ENCODE measurements at places on chromosomes 4 and X.
A peak's percentile ranks its signal among the peaks of the same experiment; 100 is the strongest.

DNA sequence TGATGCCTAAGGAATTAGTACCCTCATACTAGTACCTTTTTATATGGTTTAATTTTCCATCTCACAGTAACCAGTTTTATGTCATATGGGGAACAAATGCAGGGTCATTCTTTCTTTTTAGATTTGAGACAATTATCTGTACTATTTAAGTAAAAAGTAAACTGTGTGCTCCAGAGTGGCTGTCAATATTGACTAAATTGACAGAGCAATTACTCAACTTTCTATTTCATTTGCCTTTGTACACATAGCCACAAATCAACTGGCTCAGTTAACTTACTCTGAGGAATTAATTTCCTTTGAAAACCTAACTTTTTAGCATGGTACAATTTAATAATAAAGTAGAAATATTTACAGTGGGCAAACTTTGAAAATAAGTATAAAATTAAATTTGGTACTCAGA lies 28.5 kb upstream of the TEX13C start:
- DNase-seq = no peak

DNA sequence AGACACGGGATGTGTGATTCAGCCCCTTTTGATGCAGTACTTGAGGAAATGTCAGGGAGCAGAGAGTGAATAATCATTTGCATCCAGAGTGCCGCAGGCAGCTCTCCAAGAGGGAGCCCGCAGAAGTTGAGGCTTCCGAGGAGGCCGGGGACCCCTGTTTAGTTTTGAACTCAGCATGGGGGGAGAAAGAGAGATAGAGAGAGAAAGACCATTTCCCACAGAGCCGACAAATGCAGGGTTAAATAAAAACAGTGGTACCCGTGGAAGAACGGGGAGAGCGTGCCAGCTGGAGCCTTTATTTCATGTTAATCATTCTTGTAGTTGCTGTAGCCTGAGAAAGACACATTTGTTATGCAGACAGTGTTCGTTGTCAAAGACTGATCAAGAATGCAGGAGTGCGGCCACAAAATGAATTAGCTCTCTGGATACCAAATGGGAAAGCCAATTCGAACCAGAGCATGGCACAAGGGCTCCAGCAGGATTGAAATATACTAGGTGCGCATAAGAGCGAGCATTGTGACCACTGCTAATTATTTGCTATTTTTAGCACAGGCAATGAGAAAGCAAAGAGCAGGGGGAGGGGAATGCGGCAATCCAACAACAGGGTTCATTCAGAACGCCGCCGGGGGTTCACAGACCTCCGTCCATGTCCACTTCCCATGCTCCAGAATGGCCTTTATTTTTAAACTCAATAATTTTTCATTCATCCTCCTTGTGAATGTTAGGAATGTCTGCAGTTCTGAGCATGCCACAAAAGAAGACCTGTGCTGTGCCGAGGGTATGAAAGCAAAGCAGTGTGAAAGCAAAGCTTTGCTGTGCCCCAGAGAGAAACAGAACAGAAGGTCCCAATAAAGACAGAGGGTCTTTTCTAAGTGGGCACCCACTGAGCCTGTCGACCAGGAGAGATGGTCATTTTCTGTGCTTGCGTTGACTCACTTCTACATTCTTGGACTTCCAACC lies 243.9 kb upstream of the VCX3A start:
- no peak for DNase-seq

DNA sequence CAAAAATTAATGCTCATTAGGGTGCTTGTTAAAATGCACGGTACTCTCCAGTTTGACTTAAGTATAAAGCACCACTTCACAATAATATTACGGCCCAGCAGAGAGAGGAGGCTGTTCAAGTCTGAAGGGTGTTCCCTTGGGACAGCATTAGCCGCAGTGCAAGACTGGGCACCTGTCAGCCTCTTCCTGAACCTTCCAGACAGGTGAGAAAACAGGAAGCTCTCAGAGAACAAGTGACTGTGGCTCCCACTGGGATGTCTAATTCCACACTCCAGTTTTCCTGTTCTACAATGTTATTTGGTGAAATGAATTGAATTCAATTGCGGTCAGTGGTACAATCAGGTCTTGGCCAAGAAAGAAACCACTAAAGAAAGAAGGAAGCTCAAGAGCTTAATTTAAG lies 414.4 kb downstream of the SMARCA1 start:
- DNase-seq = no peak

GRCh38 chr4:10837151-10837550 lies 152.6 kb upstream of the CLNK start:
- no peak for DNase-seq

GRCh38 chr4:113987382-113987941 lies 8.0 kb upstream of the ARSJ start:
- DNase-seq = no peak

DNA sequence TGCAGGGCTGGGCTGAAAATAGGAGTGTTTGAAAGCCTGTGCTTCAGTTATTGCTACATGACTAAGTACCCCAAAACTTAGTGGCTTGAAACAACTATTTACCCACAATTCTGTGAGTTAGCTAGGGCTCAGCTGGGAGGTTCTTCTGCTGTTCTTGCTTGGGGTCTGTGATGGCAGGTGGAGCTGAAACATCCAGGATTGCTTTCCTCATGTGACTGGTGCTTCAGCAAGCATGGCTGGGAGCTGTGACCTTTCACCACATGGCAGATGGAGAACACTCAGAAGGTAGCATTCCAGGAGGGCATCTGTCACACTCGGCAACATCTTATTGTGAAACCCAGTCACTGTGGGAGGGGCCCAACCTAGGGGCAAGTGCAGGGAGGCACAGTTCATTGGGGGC lies 57.0 kb upstream of the TBC1D14 start:
- DNase-seq = no peak

DNA sequence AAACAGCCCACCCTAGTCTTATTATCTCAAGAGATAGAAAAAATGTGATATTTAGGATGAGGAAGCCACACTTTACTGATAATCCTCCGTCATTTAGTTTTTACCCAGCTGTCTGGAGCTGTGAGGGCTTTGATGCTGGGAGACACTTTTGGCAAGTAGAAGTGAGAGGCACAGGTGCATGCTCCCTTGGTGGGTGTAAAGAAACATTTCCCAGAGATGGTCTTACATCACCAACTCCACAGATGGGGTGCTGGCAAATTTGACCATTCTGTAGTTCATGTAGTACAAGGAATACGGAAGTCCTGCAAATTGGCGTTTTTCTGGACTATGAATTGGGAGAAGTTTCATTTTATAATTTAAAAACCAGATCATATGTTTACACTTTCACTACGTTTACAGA lies 28.5 kb downstream of the TRIM61 start:
- no peak for DNase-seq

GRCh38 chr4:33961761-33962160 lies 2282.6 kb downstream of the ARAP2 start:
- no peak for DNase-seq

GRCh38 chr4:128416921-128417320 lies 129.3 kb upstream of the PGRMC2 start:
- no peak for DNase-seq

DNA sequence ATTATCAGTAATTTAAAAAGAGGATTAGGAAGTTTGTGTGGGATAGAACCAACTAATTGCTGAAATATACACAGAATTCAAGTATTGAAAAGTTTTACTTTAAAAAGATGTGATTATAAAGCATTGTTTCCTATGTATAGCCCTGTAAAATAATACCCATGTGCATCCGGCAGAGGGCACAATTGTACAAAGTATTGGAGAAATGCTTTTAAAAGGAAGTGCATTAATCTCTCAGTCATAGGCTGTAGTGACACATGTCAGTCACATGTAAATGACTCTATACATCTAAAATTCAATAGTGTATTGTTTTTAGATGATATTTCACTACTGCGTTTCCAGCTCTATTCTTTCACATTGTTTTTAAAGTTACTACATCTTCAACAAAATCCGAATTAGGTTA lies 9.7 kb upstream of the GEMIN8 start:
- peak; percentile 78 for DNase-seq

- DNase-seq = no peak
Observed at GRCh38 chr4:169174247-169174646, 96.5 kb downstream of the SH3RF1 start.

- DNase-seq = no peak
Observed at GRCh38 chr4:116099596-116099995, 985.8 kb downstream of the TRAM1L1 start.

- DNase-seq = no peak
Observed at GRCh38 chr4:3205995-3206394, 43.0 kb upstream of the MSANTD1 start.

DNA sequence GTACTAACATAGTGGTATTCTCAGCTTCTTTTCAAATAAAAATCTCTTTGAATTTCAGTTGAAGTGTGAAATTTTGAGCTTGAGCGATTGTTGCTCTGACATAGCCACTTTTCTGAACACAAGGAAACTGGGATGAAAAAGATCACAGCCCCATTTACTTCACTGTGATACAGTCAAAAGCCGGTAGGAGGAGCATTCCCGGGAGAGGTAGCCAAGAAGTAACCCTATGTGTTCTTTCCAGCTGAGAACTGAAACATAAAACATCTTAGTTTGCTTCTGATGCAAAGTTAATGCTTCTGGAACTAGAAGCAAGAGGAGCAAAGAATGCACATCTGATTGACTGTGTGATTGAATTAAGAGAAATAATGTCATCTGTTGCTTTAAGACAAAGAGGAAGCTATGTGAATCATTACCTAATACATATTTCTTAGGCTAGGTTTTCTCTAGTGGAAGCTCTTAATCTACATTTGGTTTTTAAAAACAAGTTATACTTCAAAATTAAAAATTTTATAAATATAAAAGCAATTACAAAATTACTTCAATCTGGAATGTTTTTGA lies 88.3 kb upstream of the UNC5C start:
- no peak for DNase-seq

DNA sequence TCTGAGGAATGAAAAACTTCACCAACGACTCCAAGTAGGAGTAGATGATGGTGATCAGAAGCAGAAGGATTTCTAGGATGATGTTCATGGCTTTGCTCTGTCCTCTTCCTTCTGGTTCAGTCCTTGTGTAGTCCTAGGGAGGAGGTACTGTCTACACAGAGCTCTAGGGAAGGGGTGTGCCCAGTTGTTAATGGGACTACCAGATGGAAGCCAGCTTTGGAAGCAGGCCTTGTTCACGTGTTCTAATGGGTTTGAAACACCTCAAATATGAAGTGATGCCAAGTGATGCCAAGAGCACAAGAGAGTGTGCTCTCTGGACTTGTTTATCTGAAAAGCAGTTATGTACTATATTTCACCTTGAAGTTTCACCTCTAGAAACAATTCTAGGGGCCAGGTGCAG lies at the start of gene HSD17B13:
TSS of gene HSD17B13 (minus strand) at position 129 of the 400 bp plus-strand sequence. CDS start at position 88, 41 bp downstream.
- no peak for DNase-seq

DNA sequence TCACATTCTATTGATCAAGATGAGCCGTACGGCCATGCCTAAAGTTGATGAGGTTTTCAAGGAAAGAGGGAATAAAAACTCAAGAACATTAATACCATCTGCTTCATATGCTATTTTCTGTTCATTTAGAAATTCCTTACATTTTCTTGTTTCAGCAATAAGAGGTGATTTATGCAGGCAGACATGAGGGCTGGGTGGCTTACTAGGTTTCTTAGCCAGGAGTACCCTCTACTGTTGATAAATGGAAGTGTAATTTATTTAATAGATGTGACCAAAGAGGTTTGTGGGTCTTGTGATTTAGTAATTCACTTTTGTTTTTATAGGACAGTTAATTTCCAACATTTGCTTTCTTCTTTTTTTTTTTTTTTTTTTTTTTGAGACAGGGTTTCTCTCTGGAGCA lies 6.4 kb upstream of the SMIM9 start:
- DNase-seq = peak; percentile 41

GRCh38 chrX:153934762-153935325 lies at the start of gene NAA10:
NAA10 (minus strand) TSS chrX:153935037; CDS start chrX:153934904, 133 bp downstream.
- peak; percentile 84 for DNase-seq

- no peak for DNase-seq
Observed at GRCh38 chr4:25112366-25112994, 47.8 kb downstream of the SEPSECS start.

DNA sequence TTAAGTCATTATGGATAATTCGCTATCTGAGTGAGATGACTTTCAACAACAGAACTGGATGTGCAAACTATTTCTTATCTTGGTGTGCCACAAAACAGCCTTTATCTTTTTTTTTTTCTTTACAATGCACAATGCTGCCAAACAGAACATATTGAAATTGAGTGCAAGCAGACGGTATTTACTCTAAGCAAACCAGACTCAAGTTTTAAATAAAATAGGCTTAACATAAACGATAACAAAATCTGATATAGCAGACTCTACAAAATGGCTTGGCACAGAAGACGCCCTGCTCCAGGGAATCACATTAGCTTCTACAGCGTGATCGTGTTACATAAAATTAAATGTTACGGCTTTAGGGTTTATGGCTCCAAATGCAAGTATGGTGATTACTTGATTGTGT lies 9.6 kb upstream of the STK32B start:
- no peak for DNase-seq

DNA sequence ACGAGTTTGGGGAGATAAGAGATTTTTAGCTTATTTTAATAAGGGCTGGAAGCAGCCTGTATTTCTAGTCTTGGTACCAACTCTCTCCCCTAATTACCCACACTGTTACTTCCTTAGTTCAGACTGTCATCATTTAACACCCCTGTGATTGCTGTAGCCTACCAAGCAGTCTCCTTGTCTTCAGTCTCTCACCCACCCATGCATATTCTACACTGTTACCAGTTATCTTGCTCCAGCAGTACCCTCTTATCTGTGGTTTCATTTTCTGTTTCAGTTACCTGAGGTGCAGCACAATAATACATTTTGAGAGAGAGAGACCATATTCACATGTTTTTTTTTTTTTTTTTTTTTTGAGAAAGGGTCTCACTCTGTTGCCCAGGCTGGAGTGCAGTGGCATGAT lies 80.2 kb downstream of the DIAPH2 start:
- DNase-seq = no peak

DNA sequence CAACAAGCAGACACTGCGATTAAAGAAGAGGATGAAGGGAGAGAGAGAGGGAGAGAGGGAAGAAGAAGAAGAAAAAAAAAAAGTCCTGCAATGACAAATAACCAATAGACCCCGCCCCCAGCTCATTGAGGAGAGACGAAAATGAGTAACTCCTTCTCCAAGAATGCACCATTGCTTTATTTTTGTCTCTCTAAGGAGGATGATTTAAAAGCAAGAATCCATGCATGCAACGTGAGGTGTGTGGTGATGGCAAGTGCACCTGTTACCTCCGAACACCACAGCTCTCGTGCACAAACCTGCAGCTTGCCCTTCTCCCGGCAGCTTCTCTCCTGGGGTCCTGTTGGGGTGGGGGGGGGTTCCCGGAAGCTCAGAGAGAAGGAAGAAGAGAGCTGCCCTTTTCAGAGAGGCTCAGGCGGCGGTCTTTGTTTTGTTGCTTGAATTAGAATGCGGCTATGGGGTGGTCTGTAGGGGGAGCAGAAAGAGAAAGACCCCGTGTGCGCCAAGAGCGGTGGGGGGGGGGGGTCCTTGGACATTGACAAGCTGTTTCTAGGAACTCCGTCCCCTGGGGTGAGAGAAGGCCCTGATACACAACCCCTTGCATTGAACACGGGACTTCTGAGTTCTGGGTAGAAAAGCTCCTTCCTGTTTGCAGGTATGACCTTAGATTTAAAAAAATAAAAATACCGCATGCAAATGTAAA lies 100.7 kb downstream of the CRLF2 start:
- no peak for DNase-seq

DNA sequence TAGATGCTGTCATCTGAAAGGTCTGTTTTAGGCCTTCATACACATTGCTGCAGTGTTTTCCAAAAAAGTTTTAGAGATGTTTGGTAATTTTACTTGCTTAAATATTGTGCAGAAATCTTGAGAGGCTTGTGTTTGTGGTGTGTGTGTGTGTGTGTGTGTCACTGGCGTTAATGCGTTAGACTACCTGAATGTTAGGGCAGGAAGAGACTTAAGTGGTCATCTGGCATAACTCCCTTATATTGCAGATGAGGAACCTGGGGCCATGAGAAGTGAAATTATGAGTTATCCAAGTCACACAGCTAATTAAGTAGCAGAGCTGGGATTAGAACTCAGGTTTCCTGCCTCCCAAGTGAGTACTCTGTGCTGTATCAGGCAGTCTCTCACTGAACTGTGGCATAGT lies 1.4 kb downstream of the LSM6 start:
- no peak for DNase-seq

Measured in activated CD4-positive, alpha-beta T cell treated with anti-CD3 and anti-CD28 coated beads, Interleukin-2, Interleukin-6, amounts not matched to agents 100 ng/mL and 50 ng/mL, durations not matched to agents 16 hours and 8 hours (primary cell).